ENCODE measurements at places on chromosomes 3 and 15. TPM values are rescaled to one million over a fixed set of nuclear protein-coding genes. Genes with fewer than 3 reads are reported as not detected.
A peak's percentile ranks its signal among the peaks of the same experiment; 100 is the strongest.

The IL12A gene
- total RNA-seq, result 0.77 TPM

The SNX22 gene
- total RNA-seq, result 6.4 TPM

The SNAPC5 gene
- 26.2 TPM for total RNA-seq

- no peak for DNase-seq
These were observed 86.6 kb upstream of the ADAMTSL3 start for GRCh38 chr15:83567318-83567717.

GRCh38 chr3:168952551-168952950 is 711.0 kb downstream of the MECOM start:
- DNase-seq, result no peak

DNA sequence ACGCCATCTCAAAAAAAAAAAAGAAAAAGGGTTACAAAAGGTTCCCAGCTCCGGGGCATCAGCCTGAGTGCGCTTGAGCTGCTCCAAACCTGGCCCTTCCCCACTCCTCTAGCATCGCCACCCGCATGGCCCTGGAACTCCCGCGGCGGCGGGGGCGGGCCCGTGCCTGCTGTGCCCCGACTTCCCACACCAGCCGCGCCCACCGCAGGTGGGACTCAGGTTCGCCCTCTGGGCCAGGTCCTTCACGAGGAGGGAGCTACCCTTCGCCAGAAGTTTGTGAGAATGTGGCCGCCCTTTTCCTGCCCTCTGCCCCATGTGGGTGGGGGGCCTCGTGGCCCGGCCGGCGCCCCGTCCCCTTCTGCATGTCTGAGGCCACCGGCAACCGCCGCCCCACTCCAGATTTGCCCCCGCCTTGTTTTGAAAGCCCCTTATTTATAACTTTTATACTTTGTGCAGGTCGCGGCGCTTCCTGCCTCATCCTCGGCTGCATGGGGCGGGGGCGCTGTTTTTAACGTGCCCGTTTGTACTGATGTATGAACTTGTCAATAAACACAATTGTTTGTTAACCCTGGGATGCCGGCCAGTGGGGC is 507 bp upstream of the JMJD7 start:
- DNase-seq, result peak; percentile 56

- no peak for DNase-seq
These were observed 42.1 kb downstream of the FBLN2 start for GRCh38 chr3:13590841-13591520.

All from neural progenitor cell (in vitro differentiated cells).